Gastrocnemius medialis (tissue), 4 donors: ENCODE measurements at places on chromosomes 5 and 9. TPM values are rescaled to one million over a fixed set of nuclear protein-coding genes. Genes with fewer than 3 reads are reported as not detected.

GRCh38 chr5:96004087-96004486 lies 42.4 kb upstream of the ELL2 start:
- no peaks in the 10 kb centered on the region for H3K27me3 ChIP-seq
- H3K36me3 ChIP-seq = no peaks in the 10 kb centered on the region
- no peak overlapping the region for H3K27ac ChIP-seq
- no peak for DNase-seq
- no peaks in the 10 kb centered on the region for H3K4me1 ChIP-seq

BNC2 gene
- 122 TPM for total RNA-seq

PCDHA12 gene
- total RNA-seq = not detected

GRCh38 chr9:86452201-86452828 lies 98.1 kb upstream of the TUT7 start:
- no peaks in the 10 kb centered on the region for H3K27me3 ChIP-seq
- no peaks in the 10 kb centered on the region for H3K4me1 ChIP-seq
- H3K4me3 ChIP-seq = no peak overlapping the region
- H3K27ac ChIP-seq = no peak overlapping the region
- DNase-seq = peak; percentile 10
- no peaks in the 10 kb centered on the region for H3K36me3 ChIP-seq

DNA sequence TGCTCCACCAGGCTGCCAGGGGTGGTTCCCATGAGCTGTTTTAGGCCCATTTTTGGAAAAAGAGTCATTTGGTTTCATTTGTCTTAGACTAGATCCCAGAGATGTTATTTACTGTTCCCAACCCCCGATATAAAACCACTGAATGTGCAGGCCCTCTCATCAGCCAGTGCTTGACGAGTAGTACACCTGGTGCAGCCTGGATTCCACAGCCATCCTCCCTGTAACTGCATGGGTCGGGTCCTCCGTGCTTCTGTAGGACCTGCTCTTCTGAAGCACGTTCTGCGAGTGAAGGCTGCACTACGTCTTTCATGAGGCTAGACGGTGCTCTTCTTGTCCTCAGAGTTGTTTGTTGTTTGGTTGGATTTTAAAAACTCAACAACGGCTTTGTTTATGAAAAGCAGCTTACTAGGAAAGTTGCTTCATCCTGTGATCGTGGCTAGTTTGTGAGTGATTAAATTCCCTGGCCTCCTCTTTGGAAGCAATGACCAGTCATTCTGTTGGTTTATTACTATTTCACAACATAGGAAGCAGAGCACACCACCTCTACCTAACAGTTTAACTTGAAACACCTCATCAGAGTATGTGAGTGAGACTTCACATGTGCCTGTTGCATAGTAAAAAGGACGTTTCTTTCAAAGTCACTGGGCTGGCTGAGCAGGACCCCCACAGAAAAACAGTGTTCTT lies 135.2 kb downstream of the AOPEP start:
- H3K27ac ChIP-seq = peak overlapping the region; percentile 78
- H3K4me1 ChIP-seq = peaks cover 48% of the 10 kb centered on the region
- no peaks in the 10 kb centered on the region for H3K27me3 ChIP-seq
- H3K4me3 ChIP-seq = no peak overlapping the region
- DNase-seq = no peak

GRCh38 chr9:121260457-121261106 lies 7.4 kb upstream of the GSN start:
- H3K27me3 ChIP-seq = no peaks in the 10 kb centered on the region
- no peak for DNase-seq

TMC1 gene
- total RNA-seq = 1.2 TPM

DNA sequence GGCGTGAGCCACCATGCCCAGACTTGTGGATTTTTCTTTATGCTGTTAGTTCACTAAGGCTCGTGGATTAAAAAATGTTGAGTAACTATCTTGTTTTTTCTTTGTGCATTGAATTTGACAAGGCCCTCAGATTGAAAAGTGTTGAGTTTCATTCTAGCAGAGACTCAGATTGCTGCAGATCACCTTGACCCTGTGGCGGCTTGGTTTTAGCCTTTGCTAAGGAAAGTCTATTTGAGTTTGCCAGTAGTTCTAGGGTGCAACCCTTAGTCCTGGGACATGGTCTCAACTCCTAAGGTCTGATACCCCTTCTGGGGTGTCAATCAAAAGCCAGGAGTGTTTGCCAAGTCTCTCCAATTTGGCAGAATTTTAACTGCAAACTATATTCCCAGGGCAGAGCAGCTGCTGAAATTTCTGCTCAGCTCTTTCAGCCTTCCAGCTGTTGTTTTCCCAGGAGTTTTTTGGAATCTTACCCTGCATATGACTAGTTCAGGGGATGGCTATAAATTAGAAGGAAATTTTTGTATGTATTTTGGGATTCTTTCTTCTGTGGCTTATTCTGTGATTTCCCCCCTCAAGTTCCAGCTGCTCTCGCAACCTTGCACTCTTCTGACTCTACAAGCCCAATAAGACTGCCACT lies 84.3 kb upstream of the HAND1 start:
- no peak overlapping the region for H3K27ac ChIP-seq
- H3K4me3 ChIP-seq = no peak overlapping the region
- no peaks in the 10 kb centered on the region for H3K27me3 ChIP-seq
- H3K4me1 ChIP-seq = no peaks in the 10 kb centered on the region

DNA sequence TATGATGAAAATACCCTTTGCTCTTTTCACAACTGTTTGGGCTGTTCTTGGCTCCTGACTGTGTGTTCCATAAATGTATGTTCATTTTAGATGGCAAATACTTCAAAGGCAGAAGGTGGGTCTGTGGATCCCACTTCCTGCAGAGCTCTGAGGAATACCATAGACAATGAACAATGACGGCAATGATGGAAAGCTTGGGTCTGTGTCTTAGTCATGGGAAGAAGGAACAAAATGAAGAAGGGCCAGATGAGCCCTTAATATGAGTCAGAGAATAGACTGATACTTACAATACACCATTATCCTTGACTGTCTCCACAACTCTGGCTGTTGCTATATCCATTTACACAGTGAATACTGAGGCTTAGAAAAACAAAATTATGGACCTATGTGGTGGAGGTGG lies 126.0 kb downstream of the SLIT3 start:
- no peak overlapping the region for H3K27ac ChIP-seq
- DNase-seq = no peak
- H3K4me3 ChIP-seq = no peak overlapping the region
- no peaks in the 10 kb centered on the region for H3K4me1 ChIP-seq

- H3K4me3 ChIP-seq = no peak overlapping the region
- H3K27me3 ChIP-seq = no peaks in the 10 kb centered on the region
- H3K36me3 ChIP-seq = no peaks in the 10 kb centered on the region
- H3K27ac ChIP-seq = no peak overlapping the region
Observed at GRCh38 chr5:28499766-28500290, 1461.4 kb upstream of the CDH9 start.

DNA sequence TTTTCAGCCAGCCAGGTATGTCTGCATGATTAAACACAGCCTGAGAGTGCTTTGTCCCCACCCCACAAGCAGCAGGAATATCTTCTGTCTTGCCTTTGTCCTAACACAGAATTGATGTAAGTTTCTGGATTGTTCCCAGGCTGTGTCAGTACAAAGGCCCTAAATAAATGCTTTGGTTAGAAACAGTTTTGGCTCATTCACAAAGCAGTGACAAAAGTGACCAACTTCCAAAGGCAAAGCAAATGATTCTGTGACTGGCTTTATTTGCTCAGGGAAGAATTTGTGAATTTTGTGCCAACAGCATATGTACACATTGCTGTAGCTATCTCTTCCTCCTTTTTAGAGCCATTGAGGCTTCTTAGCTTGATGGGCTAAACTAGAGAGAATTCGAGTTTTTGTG lies 133.7 kb downstream of the PLPPR1 start:
- no peak overlapping the region for H3K27ac ChIP-seq
- H3K4me1 ChIP-seq = no peaks in the 10 kb centered on the region
- H3K36me3 ChIP-seq = no peaks in the 10 kb centered on the region
- no peaks in the 10 kb centered on the region for H3K27me3 ChIP-seq

LCN9 gene
- not detected for total RNA-seq

DCAF12 gene
- 20.3 TPM for total RNA-seq

SH3PXD2B gene
- total RNA-seq = 10.2 TPM

DNA sequence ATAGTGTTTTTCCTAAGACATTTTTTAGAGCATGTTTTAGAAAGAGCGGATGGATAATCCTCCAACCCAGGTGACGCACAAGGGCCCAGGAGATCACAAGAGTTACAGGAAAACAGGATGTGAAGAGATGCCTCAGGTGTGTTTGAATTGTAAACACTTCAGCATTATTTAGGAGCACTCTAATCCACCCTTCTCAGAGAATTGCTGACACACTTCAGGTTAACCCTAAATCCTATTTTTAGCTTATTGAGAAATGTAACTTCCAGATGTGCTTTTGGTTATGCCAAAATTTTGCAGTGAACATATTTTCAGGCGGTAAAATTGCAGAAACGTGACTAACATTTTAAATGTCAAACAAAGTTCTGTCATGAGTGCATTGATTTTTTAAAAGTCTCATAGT lies 755.4 kb upstream of the CTNND2 start:
- H3K36me3 ChIP-seq = no peaks in the 10 kb centered on the region
- no peak overlapping the region for H3K27ac ChIP-seq
- no peaks in the 10 kb centered on the region for H3K27me3 ChIP-seq
- no peaks in the 10 kb centered on the region for H3K4me1 ChIP-seq
- H3K4me3 ChIP-seq = no peak overlapping the region
- no peak for DNase-seq

CXCL14 gene
- 16.4 TPM for total RNA-seq

PDZD2 gene
- 3.8 TPM for total RNA-seq

DNA sequence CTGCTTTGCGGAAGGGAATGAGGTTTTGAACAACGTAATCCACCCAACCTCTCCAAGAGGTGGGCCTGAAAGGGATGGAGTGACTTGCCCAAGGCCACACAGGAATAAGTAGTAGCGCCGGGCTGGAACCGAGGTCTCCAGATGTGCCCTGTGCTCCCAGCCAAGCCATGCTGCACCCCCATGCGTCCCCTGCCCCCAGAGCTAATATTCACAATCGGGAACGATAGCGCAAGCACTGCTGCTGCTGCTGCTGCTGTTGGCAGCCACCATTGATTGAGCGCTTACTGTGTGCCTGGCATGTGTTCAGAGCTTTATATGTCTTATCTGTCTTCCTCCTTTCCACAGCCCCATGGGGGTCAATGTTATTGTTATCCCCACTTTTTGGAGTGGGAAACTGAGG lies 43.9 kb downstream of the AMBP start:
- peaks cover 5% of the 10 kb centered on the region for H3K36me3 ChIP-seq
- no peak overlapping the region for H3K4me3 ChIP-seq
- H3K27me3 ChIP-seq = no peaks in the 10 kb centered on the region

C9orf50 gene
- not detected for total RNA-seq

DNA sequence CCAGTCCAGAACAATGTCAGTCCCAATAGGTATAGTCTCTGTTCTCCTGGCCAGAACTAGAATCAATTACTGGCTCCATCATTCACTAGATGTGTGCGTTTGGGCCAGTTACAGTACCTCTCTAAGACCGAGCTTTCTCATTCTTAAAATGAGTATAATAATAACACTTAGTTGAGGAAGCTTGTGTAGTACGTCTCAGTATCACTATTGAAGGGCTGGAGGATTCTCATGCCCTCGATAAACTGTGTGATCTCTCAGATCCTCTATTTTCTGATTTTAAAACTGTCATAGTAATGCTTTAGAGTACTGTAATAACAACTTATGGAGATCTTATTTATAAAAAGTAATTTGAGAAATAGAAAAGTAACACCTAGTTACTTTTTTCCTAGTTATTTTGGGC lies 50.7 kb downstream of the CDKN2A start:
- no peaks in the 10 kb centered on the region for H3K27me3 ChIP-seq
- no peak overlapping the region for H3K4me3 ChIP-seq
- H3K36me3 ChIP-seq = no peaks in the 10 kb centered on the region
- DNase-seq = no peak

GRCh38 chr5:54517174-54517511 lies 416 bp upstream of the SNX18 start:
- H3K4me1 ChIP-seq = peaks cover 31% of the 10 kb centered on the region
- DNase-seq = no peak
- H3K27me3 ChIP-seq = no peaks in the 10 kb centered on the region
- no peaks in the 10 kb centered on the region for H3K36me3 ChIP-seq
- no peak overlapping the region for H3K27ac ChIP-seq
